ENCODE measurements at places on chromosomes 16 and 17. TPM values are rescaled to one million over a fixed set of nuclear protein-coding genes. Genes with fewer than 3 reads are reported as not detected.

DNA sequence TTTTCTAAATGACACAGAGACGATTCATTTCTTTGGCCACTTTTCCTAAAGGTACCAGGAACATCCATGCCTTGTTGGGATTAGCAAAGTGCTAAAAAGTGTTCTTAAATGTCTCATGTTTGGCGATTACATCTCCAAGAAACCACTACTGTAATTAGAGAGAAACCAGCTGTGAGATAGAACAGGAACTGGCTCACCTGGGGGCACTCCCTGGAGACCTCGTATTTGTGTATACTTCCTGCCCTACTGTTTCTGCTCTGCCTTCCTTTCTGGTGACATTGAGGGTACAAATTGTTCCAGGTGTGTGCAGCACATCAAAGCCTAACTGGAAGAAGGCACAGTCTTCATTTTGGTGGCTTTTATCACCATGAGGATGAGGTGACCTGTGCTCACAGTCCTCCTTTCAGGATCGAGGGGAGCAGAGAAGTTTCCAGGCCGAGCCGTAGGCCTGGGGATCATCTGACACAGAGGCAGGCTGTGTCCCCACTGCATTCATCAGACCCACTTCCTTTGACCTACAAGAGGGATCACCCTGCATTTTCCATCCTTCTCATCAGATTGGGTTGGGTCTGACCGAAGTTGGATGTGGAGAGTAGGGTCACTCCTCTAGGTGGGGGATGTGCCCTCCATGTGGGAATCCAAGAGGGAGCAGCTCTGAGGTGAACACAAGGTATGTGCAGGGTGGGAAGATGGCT is 23.7 kb downstream of the CCL4 start:
- no peak overlapping the region for H3K27ac ChIP-seq
- H3K4me1 ChIP-seq: no peaks in the 10 kb centered on the region
- no peaks in the 10 kb centered on the region for H3K36me3 ChIP-seq
- H3K27me3 ChIP-seq: no peaks in the 10 kb centered on the region
- DNase-seq: no peak

Gene KRT20
- not detected for total RNA-seq

- no peak overlapping the region for H3K27ac ChIP-seq
- H3K27me3 ChIP-seq: no peaks in the 10 kb centered on the region
- no peaks in the 10 kb centered on the region for H3K36me3 ChIP-seq
- no peak for DNase-seq
Measured at GRCh38 chr17:19401321-19402010, 9.6 kb upstream of the RNF112 start.

Gene ALOX15B
- 8.0 TPM for total RNA-seq

DNA sequence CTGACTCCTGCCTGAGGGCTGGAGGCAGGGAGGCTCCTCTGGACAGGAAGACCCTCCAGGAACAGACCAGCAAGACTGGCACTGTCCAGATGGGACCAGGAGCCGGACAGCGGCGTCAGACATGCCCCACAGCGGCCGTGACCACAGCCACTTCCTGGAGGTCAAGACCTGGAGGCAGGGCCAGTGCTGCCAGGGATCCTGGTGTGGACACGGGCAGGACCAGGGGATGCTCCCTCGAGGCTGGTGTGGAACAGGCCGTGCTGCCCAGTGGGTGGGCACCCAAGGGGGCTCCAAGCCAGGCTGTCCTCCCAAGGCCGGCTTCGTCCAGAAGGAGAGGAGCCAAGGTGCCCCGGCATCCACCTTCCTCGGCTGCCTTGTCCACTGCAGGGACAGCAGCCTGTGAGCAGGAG is 4.5 kb upstream of the CCDC57 start:
- peak overlapping the region; percentile 90 for H3K27ac ChIP-seq
- H3K4me3 ChIP-seq: no peak overlapping the region
- DNase-seq: no peak
- H3K36me3 ChIP-seq: no peaks in the 10 kb centered on the region
- no peaks in the 10 kb centered on the region for H3K27me3 ChIP-seq

GRCh38 chr17:58254803-58255202 is 16.4 kb downstream of the LPO start:
- no peak overlapping the region for H3K4me3 ChIP-seq
- no peak overlapping the region for H3K27ac ChIP-seq
- H3K27me3 ChIP-seq: peaks cover 2% of the 10 kb centered on the region
- DNase-seq: no peak
- H3K4me1 ChIP-seq: no peaks in the 10 kb centered on the region
- H3K36me3 ChIP-seq: no peaks in the 10 kb centered on the region

Gene CES4A
- 31.7 TPM for total RNA-seq

Gene SULT1A2
- 1.1 TPM for total RNA-seq

DNA sequence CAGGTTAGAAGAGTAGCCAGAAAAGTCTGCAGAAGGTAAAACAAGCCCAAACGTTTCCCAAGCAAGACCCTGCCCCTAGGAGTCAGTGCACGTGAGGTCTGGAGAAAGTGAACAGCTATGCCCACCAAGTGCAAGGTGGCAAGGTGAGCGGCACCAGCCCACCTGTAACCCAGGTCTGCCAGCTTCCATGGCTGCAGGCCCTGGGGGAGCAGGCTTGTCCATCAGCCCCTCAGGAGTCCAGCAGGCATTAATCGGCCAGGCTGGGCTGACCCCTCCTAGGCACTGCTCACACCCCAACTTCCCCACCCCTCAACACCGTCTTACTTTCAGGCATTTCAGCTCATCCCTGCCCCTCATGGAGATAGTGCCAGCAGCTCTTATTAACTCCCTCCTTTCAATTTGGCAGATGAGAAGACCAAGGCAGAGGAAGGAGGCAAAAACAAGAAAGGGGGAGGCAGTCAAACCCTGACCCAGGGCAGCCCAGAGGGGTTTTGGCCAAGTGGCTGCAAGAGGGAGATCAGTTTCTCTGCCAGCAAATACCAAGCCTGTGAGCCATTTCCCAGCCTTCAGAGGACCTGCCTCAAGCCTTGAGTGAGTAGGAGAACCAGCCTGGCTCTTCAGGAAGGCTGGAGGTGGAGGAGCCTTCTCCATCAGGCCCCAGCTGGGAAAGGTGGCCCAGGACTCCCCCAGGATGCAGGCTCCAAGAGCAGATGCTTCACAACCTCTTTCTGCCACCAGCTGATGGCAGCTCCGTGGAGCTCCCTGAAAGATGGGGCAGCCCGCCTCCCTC is 14.7 kb downstream of the BEAN1 start:
- H3K36me3 ChIP-seq: no peaks in the 10 kb centered on the region
- no peaks in the 10 kb centered on the region for H3K4me1 ChIP-seq
- DNase-seq: no peak
- no peak overlapping the region for H3K27ac ChIP-seq
- no peaks in the 10 kb centered on the region for H3K27me3 ChIP-seq

DNA sequence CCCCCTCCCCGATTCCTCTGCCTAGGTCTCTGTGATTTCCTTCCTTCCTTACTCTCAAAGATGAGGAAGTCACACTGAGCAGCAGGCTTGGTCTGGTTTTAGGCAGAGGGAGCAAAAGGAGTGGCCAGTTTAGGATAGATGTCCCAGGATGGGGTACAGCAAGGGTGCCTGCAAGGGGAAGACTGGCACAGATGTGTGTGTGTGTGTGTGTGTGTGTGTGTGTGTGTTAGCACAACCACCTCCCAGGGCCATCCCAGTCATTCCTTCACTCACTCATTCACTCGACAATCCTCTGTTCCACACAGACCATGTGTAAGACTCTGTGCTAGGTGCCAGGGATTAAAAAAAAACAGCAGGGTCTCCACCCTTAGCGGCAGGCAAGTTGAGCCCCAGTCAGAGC is 35.9 kb downstream of the TMEM132E start:
- H3K27ac ChIP-seq: no peak overlapping the region
- no peaks in the 10 kb centered on the region for H3K36me3 ChIP-seq
- no peak overlapping the region for H3K4me3 ChIP-seq
- no peaks in the 10 kb centered on the region for H3K27me3 ChIP-seq
- peaks cover 2% of the 10 kb centered on the region for H3K4me1 ChIP-seq
- DNase-seq: no peak

Gene DEXI
- 31.0 TPM for total RNA-seq

- no peak for DNase-seq
- no peaks in the 10 kb centered on the region for H3K27me3 ChIP-seq
- no peak overlapping the region for H3K4me3 ChIP-seq
- no peaks in the 10 kb centered on the region for H3K4me1 ChIP-seq
- no peak overlapping the region for H3K27ac ChIP-seq
Measured at GRCh38 chr16:88877564-88878289, 11.3 kb upstream of the PABPN1L start.

GRCh38 chr16:26863931-26864330 is 202.8 kb upstream of the C16orf82 start:
- no peaks in the 10 kb centered on the region for H3K27me3 ChIP-seq
- H3K4me1 ChIP-seq: no peaks in the 10 kb centered on the region
- H3K4me3 ChIP-seq: no peak overlapping the region

GRCh38 chr17:50532452-50533024 is at the start of gene EPN3:
Gene EPN3 (plus strand): TSS chr17:50532735. CDS start chr17:50536557, 3,822 bp downstream.
- no peaks in the 10 kb centered on the region for H3K27me3 ChIP-seq
- DNase-seq: peak; percentile 74
- H3K27ac ChIP-seq: peak within 1 kb of the TSS; percentile 91
- H3K4me1 ChIP-seq: no peaks in the 10 kb centered on the region
- peak within 1 kb of the TSS; percentile 56 for H3K4me3 ChIP-seq

Gene RHBDL1
- total RNA-seq: 0.88 TPM

GRCh38 chr16:56368545-56368944 is 56.8 kb downstream of the AMFR start:
- H3K4me3 ChIP-seq: no peak overlapping the region
- peak overlapping the region; percentile 80 for H3K27ac ChIP-seq
- DNase-seq: no peak
- no peaks in the 10 kb centered on the region for H3K27me3 ChIP-seq

Gene LRRC36
- total RNA-seq: 2.6 TPM

Gene EVPLL
- 1.2 TPM for total RNA-seq

DNA sequence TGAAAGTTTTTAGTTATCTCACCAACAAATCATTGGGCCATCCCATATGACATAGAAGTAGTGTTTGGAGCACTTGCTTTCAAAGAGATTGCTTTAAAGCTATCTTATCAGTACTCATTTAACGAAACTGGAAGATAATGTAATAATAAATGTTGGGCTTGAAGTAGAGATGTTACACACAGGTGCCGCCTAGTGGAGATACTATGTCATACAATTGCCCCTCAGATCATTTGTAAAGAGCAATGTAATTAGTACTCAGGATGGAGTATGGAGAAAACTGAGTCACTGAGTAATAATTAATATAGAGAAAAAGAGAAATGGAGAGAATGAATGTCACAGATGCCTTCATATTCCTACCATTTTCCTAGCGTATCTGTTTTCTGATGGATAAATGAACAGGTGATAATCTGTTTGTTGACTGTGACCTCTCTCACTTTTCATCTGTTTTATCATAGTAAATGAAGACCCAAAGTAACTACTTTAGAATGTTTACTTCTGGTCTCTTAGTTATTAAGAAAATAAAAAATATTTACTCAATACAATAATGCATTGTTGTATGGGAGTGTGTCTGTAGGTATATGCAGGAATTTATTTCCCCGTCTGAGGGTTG is 80.4 kb downstream of the EFCAB5 start:
- H3K4me3 ChIP-seq: no peak overlapping the region
- H3K27me3 ChIP-seq: no peaks in the 10 kb centered on the region
- no peaks in the 10 kb centered on the region for H3K4me1 ChIP-seq
- H3K36me3 ChIP-seq: no peaks in the 10 kb centered on the region

Gene TXNDC17
- 56.7 TPM for total RNA-seq

DNA sequence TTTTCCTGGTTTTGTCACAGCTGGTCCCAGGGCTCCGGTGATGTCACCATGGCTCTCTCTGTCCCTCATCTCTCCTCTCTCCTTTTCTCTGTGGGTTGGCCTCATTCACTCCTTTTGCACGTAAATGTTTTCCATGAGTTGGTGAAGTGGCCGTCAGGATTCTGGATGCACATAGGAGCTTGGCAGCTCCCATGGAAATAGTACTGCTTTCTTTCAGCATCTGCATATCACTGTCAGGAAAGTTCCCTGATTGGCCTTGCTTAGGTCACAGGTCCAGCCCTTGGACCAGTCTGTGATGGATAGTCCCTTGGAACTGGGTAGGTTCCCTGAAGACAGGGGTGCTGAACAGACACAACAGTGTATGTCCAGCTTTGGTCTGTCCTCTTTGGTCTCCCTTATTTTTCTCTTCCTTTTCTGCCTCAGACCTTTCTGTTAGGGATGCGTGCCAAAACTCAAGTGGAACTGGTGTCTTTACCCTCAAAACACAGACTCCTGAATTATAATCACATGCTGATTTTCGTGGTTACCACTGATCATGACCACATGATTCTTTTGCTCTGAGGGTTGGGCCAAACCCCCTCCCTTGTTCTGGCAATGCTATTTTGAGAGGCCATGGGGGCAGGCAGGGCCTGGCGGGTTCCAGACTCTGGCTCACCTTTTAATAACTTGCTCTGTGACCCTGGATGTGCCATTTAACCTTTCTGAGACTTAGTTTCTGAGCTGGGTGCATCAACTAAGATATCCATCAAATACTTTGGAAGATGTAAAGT is 99.0 kb downstream of the MSI2 start:
- peak overlapping the region; percentile 96 for H3K27ac ChIP-seq
- DNase-seq: no peak
- H3K4me1 ChIP-seq: peaks cover 4% of the 10 kb centered on the region
- H3K4me3 ChIP-seq: no peak overlapping the region

GRCh38 chr16:86862595-86863280 is 284.4 kb downstream of the FOXL1 start:
- no peak overlapping the region for H3K27ac ChIP-seq
- no peaks in the 10 kb centered on the region for H3K36me3 ChIP-seq
- no peaks in the 10 kb centered on the region for H3K27me3 ChIP-seq
- no peak overlapping the region for H3K4me3 ChIP-seq
- no peak for DNase-seq
- H3K4me1 ChIP-seq: no peaks in the 10 kb centered on the region

DNA sequence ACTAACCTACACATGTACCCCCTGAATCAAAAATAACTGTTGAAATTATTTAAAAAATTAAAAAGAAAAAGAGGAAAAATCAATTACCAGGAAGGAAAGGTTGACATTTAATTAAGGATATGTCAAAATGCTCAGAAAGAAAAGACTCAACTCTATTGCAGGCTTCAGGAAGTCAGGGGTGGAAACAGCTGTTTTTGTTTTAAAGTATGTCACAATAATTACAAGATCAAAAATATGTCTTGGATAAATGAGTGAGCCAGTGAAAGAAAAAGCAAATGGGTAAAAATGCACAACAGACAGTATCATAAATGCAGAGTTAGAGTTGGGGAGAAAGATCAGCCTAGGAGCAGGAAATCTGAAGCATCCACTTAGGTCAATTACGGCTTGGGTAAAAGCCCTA is 146.0 kb downstream of the CDH11 start:
- no peak overlapping the region for H3K4me3 ChIP-seq
- DNase-seq: no peak
- H3K27me3 ChIP-seq: no peaks in the 10 kb centered on the region

DNA sequence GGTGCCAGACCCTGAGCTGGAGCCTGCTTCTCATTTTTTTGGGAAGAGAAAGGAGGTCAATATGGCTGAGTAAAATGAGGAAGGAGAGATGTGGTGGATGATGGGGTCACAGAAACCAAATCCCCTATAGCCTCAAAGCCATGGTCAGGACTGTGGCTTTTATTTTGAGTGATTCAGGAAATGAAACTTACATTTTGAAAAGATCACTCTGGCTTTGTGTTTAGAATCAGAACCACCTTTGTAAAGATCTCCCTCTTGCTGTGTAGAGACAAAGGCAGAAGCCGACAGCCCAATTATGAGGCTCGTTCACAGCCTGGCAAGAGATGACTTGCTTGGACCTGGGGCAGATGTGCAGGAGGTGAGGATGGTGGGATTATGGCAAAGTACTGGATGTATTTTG is 121.6 kb upstream of the ANKFN1 start:
- no peak for DNase-seq
- H3K4me1 ChIP-seq: no peaks in the 10 kb centered on the region
- no peak overlapping the region for H3K4me3 ChIP-seq
- no peak overlapping the region for H3K27ac ChIP-seq

GRCh38 chr17:38970128-38970527 is 2.9 kb upstream of the FBXO47 start:
- no peak overlapping the region for H3K4me3 ChIP-seq
- H3K4me1 ChIP-seq: peaks cover 7% of the 10 kb centered on the region
- no peaks in the 10 kb centered on the region for H3K27me3 ChIP-seq
- DNase-seq: peak; percentile 48
- H3K27ac ChIP-seq: no peak overlapping the region

Measured in kidney (tissue), 22 donors.